Stimulated activated CD4-positive, alpha-beta T cell treated with anti-CD3 and anti-CD28 coated beads, Interleukin-1b, Interleukin-23, amount 100 ng/mL, for 4 hours (primary cell): ENCODE measurements at places on chromosomes 3 and 15.
A peak's percentile ranks its signal among the peaks of the same experiment; 100 is the strongest.

DNA sequence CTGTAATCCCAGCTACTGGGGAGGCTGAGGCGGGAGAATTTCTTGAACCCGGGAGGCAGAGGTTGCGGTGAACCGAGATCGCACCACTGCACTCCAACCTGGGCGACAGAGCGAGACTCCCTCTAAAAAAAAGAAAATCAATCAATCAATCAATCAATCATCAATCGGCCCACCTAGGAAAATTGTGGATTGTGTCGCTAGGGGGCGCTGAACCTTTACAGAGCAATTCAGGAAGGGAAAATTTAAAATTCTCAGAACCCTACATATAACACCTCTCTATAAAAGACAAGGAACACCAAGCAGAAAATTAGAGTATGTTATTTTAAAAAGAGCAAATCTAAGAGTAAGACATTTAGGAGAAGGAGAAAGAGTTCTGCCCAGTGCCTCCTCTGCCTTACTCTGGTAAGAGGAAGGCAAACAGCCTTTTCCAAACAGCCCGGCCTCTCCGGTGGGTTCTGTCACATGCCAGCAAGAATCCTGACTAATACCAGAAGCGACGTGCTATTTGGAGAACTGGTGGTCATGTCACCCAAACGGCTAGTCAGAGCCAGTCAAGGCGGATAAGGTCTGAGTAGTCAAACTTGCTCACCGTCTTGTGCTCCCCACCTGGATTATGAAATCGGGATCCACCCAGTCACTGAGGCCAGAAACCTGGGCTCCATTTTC, 22.3 kb upstream of the SMCO1 start:
- DNase-seq = peak; percentile 69

GRCh38 chr15:62791694-62792093, 250.9 kb upstream of the TPM1 start:
- no peak for DNase-seq

GRCh38 chr3:193174140-193174539, 66.9 kb upstream of the PLAAT1 start:
- DNase-seq = no peak

DNA sequence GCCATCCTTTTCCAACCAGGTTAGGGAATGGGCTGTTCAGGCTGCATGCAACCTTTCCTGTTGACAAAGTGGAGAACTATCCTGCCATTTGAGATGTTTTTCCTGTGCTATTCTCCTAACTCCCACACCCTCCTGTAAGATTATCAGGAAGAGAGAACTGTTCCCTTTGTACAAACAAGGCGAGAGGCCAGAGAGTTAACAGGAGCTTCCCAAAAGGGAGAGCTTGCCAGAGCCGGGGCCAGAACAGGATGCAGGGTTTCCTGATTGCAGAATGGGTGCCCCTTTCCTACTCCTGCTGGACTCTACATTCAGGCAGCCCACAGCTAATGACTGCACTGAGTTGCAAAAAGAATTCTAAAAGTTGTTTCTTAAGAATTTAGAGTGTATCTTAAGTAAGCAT, 17.1 kb downstream of the PML start:
- no peak for DNase-seq

- no peak for DNase-seq
These were observed 49.5 kb downstream of the CEP63 start for GRCh38 chr3:134535186-134535970.

DNA sequence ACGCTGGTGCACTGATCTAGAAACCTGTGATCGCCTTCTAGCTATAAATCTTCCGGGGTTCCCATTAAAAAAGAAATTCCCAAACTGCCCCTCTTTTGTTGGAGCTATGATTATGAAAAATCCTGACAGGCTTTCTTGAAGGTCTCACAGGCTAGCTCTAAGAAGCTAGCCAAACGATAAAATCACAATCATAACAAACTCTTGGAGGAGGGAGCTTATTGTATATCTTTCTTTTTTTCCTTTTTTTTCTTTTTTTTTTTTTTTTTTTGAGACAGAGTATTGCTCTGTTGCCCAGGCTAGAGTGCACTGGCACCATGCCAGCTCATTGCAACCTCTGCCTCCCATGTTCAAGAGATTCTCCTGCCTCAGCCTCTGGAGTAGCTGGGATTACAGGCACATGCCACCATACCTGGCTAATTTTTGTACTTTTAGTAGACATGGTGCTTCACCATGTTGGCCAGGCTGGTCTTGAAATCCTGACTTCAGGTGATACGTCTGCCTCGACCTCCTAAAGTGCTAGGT, 72.0 kb downstream of the MYO1E start:
- DNase-seq = no peak

- DNase-seq = no peak
These were observed 184.1 kb downstream of the ADAMTSL3 start for GRCh38 chr15:83837945-83838571.

GRCh38 chr3:112627419-112627818, 13.5 kb downstream of the CCDC80 start:
- no peak for DNase-seq

DNA sequence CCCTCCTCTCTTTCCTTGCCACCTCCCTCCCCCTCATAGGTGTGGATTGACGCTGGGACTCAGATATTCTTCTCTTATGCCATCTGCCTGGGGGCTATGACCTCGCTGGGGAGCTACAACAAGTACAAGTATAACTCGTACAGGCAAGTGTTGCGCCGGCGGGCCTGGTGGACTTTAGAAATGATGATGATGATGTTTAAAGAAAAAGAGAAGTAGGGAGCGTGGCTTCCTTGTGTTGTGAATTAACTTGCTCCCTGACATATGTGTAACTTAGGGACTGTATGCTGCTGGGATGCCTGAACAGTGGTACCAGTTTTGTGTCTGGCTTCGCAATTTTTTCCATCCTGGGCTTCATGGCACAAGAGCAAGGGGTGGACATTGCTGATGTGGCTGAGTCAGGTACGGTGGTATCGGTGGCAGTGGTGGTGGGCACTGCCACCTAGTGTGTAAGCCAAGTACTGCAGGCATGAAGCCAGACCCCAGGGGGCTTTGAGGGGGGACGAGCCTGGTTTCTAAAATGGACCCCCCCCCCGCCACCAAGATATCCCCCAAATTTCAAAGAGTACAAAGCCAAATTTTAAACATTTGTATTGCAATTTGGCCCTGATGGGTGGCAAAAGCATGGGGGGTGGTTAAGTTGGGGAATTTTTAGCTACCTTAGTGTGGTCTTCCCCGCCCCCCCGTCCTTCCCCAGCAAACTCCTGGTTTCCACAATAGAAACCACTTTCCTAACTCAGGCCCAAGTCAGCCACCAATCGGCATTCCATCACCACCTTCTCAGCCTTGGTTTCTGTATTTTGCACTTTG, 65.6 kb downstream of the SLC6A6 start:
- peak; percentile 40 for DNase-seq

DNA sequence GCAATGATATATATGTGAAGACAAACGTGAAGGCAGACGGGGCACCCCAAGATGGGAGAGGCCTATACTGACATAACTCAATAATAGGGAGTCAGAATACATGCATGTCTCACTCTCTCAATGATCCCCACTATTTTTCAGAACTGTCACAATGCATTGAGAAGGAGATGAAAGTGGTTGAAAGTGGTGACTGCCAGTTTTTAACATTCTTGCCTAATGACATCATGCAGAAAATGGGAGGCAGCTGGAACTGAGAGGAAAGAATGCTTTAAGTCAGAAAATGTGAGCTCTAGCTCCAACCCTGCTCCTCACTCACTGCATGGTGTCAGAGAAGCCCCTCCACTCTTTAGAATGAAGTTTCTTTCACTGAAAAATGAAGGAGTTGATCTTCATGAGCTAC, 55.3 kb upstream of the P2RY1 start:
- DNase-seq = no peak

- no peak for DNase-seq
These were observed 22.9 kb downstream of the SIAH2 start for GRCh38 chr3:150739877-150740645.

DNA sequence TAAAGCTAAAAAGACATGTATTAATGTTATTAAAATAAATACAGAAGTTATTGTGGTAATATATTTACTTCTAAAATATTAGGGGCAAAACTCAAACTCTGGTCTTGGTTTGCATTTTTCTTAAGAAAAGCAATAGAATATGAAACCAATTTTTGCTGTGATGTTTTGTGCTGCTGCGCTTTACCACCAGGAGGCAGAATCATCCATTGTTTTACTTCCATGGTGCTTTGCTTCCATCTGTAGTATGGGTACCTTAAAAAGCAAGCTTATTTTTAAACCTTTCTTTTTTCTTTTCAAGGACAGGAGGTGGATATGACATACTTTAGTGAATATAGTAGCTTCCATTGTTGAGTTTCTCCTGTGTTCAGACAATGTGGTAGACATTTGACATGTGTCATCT, 46.6 kb upstream of the MRPL3 start:
- DNase-seq = no peak

DNA sequence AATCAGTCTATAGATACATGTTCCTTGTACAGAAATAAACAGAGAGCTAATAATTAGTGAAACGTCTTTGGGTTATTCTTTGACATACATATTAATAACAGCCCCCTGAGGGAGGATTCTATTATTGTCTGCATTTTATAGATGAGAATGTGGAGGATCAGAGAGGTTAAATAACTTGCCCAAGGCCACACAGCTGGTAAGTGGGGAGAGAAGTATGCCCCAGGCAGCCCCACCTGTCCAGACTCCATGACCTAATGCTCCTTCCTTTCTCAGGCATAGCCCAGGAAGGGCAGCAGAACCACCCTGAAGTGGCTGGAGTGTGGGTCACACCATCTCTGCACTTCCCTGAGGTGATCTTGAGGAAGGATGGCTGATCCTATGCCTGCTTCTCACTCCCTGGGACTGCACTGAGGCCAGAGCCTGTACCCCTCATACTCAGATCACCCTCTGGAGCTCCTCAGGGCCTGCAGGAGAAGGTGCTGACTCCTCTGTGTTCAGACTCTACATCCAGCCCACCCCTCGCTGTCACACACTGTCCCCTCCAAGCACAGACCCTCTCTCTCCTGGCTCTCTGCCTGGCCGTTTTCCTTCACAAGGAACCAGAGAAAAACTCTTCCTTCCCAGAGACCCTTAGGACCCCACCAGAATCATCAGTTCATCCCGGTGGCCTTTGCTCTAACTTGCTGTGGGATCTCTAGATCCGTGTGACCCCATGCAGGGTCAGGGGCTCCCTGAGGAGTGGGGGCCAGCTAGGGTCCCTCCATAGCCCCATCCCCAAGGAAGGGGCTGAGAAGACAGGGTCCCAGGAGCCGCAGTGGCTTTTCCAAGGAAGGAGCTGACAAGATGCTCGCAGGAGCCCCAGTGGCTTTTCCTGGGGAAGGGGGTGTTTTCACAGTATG, 4.4 kb upstream of the HHATL start:
- DNase-seq = no peak

DNA sequence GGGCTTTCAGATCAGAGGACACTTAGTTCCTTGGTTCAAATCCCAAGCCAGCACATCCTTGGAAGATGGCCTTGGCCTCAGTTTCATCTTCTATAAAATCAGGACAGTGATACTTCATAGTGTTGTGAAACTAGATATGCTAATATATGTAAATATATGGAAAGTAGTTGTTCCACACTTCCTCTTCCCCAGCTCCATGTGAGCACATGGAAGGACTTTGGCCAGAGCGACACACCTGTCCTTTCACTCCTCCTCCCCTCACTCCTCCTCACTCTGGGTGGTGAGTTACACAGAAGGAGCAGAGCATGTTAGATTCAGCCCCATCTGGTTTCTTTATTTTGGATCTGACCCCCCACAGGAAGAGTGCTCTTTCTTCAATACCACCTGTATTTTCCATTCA, 65.2 kb downstream of the MTHFS start:
- DNase-seq = no peak

DNA sequence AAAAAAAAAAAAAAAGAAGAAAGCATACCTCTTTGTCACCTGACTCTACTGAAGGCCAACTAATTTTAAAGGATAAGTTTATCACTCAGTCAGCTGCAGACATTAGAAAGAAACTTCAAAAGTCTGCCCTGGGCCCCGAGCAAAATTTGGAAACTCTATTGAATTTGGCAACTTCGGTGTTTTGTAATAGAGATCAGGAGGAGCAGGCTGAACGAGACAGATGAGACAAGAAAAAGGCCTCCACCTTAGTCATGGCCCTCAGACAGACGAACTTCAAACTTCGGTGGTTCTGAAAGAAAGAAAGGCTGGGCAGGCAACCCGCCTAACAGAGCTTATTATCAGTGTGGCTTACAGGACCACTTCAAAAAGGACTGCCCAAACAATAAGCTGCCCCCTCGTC, 18.5 kb downstream of the GLDN start:
- no peak for DNase-seq

- no peak for DNase-seq
These were observed 29.1 kb downstream of the MKRN2 start for GRCh38 chr3:12585970-12586369.

GRCh38 chr3:188583341-188584161, 429.6 kb downstream of the LPP start:
- no peak for DNase-seq

- no peak for DNase-seq
These were observed 35.6 kb downstream of the NSUN3 start for GRCh38 chr3:94098452-94098851.

GRCh38 chr3:64023861-64024223, 548 bp upstream of the PSMD6 start:
- no peak for DNase-seq

DNA sequence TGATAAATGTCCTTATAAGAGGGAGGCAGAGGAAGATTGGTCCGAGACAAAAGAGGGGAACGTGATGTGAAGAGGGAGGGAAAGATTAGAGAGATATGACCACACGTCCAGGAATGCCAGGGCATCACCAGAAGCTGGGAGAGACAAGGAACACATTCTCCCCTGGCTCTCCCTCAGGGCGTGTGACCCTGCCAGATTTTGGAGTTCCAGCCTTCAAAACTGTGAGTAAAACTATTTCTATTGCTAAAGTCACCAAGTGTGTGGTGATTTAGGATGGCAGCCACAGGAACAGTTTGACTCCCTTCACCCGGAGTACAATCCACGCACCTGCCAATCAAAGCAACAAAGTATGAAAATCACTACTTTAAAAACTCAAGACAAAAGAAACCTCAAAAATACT, 32.1 kb upstream of the TJP1 start:
- DNase-seq = no peak

- no peak for DNase-seq
These were observed 320.7 kb downstream of the ZNF621 start for GRCh38 chr3:40845447-40845846.

DNA sequence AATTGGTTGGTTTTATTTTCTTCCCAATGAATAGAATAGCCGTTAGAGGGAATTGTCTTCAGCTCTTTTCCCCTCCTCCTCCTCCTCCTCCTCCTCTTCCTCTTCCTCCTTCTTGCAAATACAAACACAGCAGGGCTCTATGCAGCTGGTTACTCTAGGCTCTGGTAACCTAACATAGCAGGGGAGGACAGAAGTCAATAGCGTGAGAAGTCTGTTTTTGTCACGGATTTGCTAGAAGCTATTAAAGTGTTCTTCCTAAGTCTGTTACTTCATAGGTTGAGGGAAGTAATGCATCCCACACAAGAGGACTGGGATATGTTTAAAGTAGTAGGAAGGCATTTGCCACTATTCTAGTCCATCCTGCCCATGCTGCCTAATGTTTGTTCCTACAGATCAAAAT, 374.7 kb upstream of the TPRG1 start:
- no peak for DNase-seq

DNA sequence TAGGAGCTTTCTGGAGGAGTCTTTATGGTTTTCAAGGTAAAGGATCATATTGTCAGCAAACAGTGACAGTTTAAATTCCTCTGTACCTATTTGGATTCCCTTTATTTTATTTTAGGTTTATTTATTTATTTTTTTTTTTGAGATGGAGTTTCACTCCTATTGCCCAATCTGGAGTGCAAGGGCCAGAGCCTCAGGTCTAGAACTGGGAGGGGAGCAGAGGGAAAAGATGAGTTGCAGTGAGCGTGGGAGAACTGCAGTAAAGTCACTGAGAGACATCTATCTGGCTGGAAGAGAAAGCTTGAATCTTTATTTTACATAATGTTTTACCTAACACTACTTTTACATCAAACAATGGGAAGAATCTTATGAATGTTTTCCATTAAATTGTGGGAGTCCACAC, 49.5 kb upstream of the GK5 start:
- no peak for DNase-seq
